Right lobe of liver (tissue), 6 donors: ENCODE measurements at places on chromosomes 13 and 19. TPM values are rescaled to one million over a fixed set of nuclear protein-coding genes. Genes with fewer than 3 reads are reported as not detected.
A peak's percentile ranks its signal among the peaks of the same experiment; 100 is the strongest.

TEX29 gene
- total RNA-seq: not detected

CLDND2 gene
- total RNA-seq: 1.00 TPM

CEACAM16 gene
- total RNA-seq: not detected

HCST gene
- not detected for total RNA-seq

BST2 gene
- 156 TPM for total RNA-seq

AP2S1 gene
- 67.2 TPM for total RNA-seq

KANK3 gene
- total RNA-seq: 4.7 TPM

IGFL3 gene
- not detected for total RNA-seq

APLP1 gene
- total RNA-seq: not detected

XAB2 gene
- total RNA-seq: 21.3 TPM

GRCh38 chr13:68666774-68667397 is 1436.8 kb upstream of the PCDH9 start:
- DNase-seq: no peak

GRCh38 chr19:28468701-28469459 is 744.1 kb downstream of the UQCRFS1 start:
- peak; percentile 68 for DNase-seq

- DNase-seq: no peak
These were observed 305.1 kb downstream of the ITGBL1 start for GRCh38 chr13:101757446-101758039.

DNA sequence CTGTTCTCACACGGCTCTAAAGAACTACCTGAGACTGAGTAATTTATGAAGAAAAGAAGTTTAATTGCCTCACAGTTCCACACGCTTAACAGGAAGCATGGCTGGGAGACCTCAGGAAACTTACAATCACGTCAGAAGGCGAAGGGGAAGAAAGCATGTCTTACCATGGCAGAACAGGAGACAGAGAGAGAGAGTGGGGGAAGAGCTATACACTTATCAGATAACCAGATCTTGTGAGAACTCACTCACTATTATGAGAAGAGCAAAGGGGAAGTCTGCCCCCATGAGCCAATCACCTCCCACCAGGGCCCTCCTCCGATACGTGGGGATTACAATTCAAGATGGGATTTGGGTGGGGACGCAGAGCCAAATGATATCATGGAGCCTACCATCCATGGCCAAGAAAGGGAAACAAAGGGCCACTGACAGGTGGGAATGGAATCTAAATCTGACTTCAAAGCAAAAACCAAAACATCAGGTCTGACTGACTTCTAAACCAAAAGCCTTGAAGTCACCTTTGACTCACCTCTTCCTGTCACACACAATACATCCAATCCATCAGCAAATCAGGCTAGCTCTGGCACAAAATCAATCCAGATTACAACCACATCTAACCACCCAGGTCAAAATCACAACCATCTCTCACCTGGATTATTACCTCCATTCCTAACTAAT is 189.7 kb downstream of the ENOX1 start:
- DNase-seq: no peak

GRCh38 chr13:99614465-99614885 is 113.2 kb downstream of the TM9SF2 start:
- DNase-seq: peak; percentile 85

DNA sequence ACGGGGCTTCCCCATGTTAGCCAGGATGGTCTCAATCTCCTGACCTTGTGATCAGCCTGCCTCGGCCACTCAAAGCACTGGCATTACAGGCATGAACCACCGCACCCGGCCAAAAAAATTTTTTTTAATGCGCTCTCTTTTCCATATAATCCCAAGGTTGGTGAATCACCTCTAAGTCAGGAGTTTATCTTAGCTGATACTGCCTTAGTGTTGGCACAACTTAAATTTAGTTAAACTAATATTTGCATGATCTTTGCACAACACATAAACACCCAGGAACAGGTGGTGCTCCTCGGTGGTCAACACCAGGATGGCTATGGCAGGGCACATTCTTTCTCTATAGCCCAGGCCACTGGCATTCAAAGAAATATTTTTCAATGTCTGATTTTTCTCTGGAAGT is 24.1 kb upstream of the PSG7 start:
- DNase-seq: no peak

DNA sequence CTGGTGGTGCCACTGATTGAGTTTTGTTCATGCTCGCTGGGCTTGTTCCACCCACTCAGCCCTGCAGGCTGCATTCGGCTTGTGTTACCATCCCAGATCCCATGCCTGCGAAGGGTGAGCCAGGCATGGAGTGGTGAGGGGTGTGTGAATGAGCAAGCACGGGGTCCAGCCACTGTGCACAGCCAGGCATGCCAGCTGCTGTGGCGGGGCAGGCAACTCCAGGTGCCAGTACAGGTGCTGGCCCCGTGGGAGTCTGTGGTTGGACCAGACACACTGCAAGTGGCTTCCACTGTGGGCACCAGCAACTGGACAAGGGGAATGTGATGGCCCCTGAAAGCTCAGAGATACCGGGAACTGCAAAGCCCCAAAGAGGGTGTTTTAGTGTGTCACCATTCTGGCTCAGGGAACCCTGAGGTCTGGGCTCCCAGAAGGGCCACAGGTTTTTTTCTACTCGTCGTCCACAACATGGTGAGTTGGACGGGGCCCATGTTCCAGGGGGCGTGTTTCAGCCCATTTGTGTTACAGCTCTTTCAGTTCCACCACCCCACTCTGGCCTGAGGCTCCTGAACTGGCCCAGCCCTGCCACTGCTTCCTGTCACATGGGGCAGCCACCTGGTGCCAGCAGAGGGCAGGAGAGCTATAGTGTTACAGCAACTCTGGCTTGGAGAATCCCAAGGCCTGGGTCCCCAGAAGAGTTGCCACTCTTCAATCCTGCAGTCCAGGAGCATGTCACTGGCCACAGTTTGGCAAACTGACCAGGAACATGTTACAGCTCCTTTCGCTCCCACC is 217.0 kb upstream of the OBI1 start:
- peak; percentile 69 for DNase-seq

GRCh38 chr19:56597696-56598095 is 2.6 kb downstream of the ZNF71 start:
- DNase-seq: no peak

- DNase-seq: no peak
These were observed 545.3 kb upstream of the PCDH20 start for GRCh38 chr13:61960981-61961380.

GRCh38 chr13:45303866-45304265 is 37.1 kb downstream of the TPT1 start:
- no peak for DNase-seq

- DNase-seq: no peak
These were observed 1.7 kb upstream of the REXO1 start for GRCh38 chr19:1849886-1850398.

DNA sequence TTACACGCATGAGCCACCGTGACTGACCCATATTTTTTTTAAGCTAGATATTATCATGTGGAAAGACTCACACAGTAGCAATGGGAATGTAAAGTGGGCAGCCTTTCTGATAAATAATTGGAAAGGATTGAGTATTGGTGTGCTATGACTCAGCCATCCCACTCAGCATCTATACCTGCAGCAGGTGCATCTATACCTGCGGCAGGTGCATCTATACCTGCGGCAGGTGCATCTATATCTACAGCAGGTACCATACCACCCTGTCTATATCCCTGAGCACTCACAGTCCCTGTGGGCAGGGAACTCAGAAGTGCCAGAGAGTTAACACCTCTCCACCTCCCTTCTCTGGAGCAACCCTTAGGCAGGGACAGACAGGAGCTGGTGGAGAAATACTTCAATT is 5.2 kb upstream of the LRRC8E start:
- no peak for DNase-seq

GRCh38 chr19:3554254-3555083 is 2.9 kb downstream of the MFSD12 start:
- DNase-seq: no peak

- peak; percentile 60 for DNase-seq
These were observed 12.4 kb downstream of the SNRNP70 start for GRCh38 chr19:49097453-49098288.

DNA sequence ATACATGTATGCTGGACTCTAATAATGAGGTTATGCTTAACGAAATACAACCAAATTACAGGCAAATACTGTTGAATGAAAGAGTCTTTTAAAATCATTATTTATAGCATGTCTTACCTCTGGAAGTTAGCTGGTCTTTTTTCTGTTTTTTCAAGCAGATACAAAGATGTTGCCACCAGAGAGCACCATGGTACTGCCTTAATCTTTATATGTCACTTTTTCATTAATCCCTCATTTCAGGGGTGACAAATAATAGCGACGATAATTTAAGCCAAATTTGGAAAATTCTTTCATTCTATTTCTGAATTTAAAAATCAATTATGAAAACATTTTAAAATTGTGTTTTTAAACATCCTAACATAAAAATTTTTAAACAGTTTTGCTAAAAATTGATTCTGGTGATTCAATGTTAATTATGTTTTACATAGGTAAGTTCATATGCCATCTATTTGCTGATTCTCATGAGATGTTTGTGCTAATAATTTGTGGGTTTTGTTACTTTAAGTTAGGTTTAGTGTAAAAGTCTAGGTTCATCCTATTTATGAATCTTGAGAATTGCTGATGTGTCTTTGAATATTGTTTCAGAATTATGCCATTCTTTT is 379.3 kb upstream of the SGCG start:
- DNase-seq: no peak

GRCh38 chr13:40126306-40127085 is 471.0 kb downstream of the COG6 start:
- DNase-seq: no peak

- no peak for DNase-seq
These were observed 315.7 kb downstream of the KCTD12 start for GRCh38 chr13:76570510-76570971.

DNA sequence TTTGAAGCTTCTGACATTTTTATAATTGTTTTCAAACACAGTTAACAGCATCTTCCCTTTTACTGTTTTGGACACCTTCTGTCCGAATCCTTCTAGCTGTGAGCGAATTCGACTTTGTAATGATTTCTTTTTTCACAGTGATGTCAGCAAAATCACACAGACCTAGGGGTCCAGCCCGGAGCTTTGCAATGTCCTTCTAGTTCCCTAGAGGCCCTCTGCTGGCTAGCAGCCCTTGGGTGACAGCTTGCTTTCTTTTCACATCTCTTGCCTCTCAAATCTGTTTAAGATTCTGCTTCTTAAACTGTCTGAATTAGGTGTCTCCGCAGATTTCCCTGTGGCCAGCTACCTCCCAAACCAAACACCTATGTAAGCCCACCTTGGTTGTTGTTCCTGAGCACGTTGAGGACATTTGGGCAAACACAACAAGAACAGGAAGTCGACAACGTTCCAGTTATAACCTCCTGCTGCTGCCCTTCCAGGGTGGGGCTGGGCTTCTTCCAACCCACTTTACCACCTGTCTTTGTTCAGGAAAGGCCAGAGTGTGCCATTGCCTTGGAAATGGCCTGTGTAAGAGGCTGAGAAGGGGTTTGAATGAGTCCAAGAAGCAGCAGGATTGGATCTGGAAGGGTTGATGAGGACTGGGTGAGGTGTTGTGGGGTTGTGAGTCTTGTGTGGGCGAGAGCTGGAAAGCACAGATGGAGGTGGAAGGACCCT is 123.1 kb downstream of the ATP8A2 start:
- DNase-seq: no peak

DNA sequence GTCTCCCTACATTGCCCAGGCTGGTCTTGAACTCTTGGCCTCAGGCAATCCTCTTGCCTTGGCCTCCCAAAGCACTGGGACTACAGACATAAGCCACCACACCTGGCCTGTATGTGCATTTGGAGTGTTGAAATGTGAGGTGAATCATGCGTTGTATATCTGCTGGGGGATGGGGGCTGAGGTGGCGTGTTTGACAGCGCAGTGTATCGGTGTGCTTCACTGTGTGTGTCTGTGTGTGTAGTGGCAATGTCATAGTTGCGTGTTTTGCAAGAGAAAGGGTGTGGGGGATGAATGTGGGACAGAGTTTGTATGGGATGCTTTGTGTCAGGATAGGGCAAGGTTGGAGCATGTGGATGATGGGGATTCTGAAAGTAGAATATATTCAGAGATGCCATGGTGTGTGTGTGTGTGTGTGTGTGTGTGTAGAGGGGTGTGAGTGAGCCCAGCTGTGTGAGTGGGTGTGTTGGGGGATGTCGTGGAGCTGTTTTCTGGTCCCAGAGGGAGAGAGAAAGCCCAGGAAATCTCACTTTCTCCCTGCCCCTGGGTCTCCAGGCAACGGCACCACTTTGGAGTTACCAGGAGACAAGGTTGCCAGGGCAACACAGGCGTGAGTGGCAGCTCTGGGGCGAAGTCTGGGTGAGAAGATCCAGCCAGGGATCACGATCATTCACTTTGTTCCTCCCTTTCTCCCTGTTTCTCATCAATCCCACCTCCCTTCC is 1.1 kb upstream of the SWSAP1 start:
- no peak for DNase-seq

GRCh38 chr19:40797963-40798682 is 868 bp upstream of the EGLN2 start:
- DNase-seq: peak; percentile 95

GRCh38 chr13:73171926-73172325 is 113.1 kb downstream of the KLF5 start:
- DNase-seq: no peak

- DNase-seq: no peak
These were observed 30.3 kb downstream of the RASA3 start for GRCh38 chr13:114102131-114102520.

- no peak for DNase-seq
These were observed 74.0 kb upstream of the POMP start for GRCh38 chr13:28584873-28585381.

- no peak for DNase-seq
These were observed 26.4 kb downstream of the RUBCNL start for GRCh38 chr13:46360604-46361003.

- DNase-seq: no peak
These were observed 5.1 kb downstream of the S1PR2 start for GRCh38 chr19:10226021-10226375.

GRCh38 chr13:21402586-21403307 is 56.4 kb downstream of the ZDHHC20 start:
- DNase-seq: no peak

- DNase-seq: no peak
These were observed 8.3 kb downstream of the CDC37 start for GRCh38 chr19:10395003-10395402.

DNA sequence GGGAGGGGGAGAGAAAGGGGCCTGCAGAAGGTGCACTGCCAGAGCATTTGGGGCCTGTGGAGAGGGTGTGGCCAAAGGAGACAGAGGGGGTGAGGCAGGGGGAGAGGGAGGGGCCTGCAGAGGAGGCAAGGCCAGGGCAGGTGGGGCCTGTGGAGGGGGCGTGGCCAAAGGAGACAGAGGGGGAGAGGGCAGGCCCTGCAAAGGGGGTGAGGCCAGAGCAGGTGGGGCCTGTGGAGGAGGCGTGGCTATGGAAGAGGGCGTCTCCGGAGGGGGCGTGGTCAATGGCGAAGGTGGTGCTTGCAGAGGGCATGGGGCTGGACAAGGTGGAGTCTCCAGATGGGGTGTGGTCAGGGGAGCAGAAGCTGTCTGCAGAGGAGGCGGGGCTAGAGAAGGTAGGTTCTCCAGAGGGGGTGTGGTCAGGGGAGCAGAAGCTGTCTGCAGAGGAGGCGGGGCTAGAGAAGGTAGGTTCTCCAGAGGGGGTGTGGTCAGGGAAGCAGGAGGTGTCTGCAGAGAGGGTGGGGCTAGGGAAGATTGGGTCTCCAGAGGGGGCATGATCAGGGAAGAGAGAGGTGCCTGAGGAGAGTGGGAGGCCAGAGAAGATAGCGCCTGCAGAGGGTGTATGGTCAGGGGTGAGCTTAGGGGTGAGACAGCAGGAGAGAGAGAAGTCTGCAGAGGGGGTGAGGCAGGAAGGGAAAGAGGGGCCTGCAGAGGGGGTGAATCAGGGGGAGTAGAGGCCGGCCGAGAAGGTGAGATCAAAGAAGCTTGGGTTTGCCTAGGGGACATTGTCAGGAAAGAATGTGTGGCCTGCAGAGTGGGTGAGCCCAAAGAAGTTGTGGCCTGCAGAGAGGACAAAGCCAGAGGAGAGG is 3.4 kb downstream of the PRR36 start:
- no peak for DNase-seq

- DNase-seq: peak; percentile 94
These were observed 11.4 kb downstream of the FUT6 start for GRCh38 chr19:5827891-5828660.
